ENCODE measurements at places on chromosomes 4 and X.
A peak's percentile ranks its signal among the peaks of the same experiment; 100 is the strongest.

DNA sequence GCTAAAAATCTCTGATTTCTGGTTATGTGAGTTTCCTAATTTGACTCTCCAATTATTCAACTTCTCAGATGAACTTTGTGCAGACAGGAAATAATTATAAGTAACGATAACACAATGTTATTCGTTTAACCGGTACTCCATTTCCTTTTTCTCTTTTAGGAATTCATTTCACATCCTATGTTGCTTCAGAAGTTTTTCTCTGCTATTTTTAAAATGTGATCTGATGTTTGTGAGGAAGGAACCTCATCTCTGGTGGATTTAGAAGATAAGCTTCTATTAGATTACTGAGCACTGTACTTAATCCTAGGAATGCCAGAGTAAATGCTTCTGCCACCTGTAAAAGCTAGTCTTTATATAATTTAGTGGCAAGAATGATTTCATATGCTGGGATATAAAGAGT, 116.0 kb upstream of the ETNPPL start:
- DNase-seq, result no peak

DNA sequence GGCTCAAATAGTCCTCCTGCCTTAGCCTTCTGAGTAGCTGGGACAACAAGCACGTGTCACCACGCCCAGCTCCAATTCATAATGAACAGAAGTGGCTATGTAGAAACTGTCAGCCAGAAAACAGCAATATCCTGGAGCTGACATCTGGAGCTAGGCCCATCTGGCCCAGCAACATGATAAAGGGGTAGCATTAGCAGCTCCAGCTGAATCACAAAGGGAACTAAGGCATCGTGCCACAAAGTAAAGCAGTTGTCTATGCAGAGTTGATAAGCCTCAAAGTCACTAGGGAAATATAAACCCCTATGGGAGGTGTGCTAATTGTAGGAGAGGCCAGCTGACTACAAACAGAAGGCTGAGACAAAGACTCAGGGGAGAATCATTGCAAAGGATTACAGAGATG, 270.5 kb upstream of the GPC4 start:
- DNase-seq, result no peak

DNA sequence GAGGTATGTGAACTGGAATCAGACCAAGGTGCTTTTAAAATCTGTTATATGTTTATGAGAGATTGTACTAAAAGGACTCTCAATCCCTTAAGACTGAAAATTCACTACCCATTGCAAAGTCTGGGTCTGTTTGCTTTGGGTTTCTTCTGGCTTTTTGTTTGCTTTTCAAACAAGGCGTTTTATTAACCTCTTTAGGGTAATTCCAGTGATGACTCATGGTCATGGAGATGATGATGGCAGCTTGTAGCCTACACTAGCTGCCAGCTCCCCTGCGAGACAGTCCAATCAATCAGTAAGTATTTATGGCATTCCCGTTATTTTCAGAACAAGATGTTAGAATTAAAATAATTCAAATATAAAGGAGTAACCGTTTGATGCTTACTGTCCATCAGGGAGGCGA, 643.8 kb upstream of the FTHL17 start:
- no peak for DNase-seq

DNA sequence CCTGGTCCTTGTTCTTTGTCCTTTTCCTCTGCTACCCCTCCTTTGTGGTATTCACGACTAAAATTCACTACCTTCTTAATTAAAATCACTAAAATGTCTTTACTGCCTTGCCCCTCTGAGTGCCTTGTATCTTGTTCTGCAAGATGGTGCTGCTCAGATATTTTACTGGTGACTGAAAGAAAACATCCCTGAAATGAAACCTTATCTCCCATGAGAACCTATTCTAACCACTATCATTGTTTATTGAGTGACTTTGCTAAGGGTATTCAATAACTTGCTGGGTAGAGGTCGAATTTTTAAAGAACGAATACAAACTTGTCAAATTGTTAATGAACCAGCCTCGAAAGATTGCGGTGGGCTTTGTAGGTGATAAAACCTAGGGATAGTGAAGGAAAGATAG, 52.8 kb downstream of the SPRY1 start:
- no peak for DNase-seq

DNA sequence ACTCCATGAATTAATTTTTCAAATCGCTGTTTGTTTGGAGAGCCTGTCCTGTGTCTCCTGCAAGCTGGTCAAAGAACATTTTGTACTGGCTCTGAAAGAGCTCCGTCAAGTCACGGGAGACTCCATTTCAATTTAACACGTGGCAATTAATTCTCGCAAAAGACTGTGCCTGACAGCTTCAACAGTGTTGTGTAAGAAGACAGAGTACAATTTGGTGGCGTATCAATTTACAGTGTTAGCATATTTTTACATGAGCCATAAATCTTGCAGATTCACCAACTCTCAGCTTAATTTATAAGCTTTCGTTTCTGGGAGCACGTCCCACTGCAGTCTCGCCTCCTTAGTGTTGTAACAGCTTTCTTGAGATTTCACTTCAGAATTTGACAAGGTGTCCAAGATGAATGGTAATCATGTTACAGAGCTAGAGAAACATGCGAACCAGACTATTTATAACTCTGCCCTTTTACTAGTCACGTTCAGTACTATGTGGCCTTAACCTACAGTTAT, 70.8 kb downstream of the RWDD4 start:
- no peak for DNase-seq

- no peak for DNase-seq
These were observed 43.4 kb downstream of the IDS start for GRCh38 chrX:149461746-149462145.

DNA sequence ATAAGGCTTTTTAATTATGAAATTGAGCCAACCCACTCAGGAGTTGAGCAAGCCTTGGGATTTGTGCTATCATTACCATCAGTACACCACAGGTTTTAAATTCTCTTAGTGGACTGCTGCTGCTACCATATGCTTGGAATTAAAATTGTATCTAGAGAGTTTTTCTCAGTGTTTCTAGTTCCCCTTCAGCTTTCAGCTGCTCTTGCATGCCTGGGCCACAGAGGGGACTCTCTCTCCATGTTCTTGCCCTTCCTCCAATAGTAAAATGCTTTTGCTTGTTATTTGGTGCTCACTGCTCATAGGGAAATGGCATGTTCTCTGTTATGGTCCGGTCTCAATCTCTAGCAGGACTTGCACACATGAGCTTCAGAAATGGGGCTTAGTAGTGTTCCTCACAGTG, 101.9 kb downstream of the IGSF1 start:
- DNase-seq, result no peak

GRCh38 chr4:114494246-114494803, 104.3 kb upstream of the UGT8 start:
- DNase-seq, result no peak

DNA sequence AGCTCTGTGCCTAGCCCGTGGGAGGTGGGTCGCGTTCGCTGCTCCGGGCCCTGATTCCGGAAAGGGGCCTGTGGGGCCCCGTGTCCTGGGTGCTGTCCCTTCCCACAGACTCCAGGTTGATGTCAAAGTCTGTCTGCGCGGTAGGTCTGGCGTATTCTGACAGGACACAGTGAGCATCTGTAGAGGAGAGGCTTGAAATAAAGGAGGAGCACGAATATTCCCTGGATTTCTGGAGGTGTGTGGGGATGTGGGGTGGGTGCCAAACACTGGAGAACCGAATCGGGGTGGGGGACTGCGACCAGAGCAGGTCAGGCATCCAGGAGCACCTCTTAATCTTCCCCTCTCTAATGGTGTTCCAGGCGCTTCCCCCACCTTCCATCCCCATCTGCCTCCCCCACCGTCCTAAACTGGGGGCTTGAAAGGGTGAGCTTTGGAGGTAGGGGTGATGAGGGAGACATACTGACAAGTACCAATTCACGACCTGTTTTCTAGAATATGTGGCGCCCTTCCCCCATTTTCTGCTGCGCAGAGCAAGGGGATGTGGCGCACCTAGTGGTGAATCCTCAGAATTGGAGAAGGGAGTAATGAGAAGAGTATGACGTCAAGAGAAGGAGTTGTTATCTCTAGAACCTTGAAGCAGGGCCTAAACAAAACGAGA, 877 bp downstream of the GPRASP1 start:
- peak; percentile 56 for DNase-seq

DNA sequence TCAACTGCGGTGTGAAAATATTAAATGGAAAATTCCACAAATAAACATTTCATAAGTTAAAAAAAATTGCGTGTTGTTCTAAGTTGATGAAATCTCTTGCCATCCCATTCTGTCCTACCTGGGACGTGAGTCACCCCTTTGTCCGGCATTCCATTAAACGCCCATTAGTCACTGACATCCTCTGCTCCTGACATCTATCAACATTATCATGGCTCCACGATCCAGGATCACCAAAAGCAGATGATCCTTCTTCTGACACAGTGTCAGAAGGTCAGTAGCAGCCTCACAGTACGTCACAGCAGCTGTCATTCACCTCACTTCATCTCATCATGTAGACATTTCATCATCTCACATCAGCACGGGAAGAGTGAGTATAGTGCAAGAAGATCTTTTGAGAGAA, 125.7 kb downstream of the ZNF827 start:
- DNase-seq, result no peak

DNA sequence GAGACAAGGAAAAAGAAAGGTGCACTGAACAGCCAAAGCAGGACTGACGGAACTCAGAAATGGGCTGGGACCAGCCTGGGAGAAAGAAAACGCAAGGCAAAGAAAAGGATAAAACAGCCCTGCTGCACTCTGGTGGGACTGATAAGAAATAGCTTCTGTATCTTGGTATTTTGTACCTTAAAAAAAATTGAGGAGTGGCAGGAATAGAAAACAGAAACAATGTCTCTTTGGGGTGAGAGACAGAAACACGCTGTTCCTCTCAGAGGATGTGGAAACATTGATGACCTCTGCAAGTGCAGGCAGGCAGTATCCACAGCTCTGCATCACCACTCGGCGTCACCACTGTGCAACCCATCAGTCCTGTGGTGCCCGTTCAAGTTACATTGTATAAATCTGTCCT, 152.5 kb upstream of the SPRY1 start:
- peak; percentile 74 for DNase-seq

DNA sequence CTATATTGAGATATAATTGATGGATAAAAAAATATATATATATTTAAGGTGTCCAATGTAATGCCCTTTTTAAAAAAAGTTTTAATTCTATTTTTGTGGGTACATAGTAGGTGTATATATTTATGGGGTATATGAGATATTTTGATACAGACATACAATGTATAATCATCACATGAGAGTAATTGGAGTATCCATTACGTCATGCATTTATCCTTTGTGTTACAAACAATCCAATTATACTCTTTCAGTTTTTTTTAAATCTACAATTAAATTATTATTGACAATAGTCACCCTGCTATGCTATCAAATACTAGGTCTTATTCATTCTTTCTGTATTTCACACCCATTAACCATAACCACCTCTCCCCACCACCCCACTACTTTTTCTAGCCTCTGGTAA, 66.3 kb upstream of the DIPK2B start:
- no peak for DNase-seq

GRCh38 chrX:123629502-123629901, 103.3 kb downstream of the THOC2 start:
- no peak for DNase-seq

DNA sequence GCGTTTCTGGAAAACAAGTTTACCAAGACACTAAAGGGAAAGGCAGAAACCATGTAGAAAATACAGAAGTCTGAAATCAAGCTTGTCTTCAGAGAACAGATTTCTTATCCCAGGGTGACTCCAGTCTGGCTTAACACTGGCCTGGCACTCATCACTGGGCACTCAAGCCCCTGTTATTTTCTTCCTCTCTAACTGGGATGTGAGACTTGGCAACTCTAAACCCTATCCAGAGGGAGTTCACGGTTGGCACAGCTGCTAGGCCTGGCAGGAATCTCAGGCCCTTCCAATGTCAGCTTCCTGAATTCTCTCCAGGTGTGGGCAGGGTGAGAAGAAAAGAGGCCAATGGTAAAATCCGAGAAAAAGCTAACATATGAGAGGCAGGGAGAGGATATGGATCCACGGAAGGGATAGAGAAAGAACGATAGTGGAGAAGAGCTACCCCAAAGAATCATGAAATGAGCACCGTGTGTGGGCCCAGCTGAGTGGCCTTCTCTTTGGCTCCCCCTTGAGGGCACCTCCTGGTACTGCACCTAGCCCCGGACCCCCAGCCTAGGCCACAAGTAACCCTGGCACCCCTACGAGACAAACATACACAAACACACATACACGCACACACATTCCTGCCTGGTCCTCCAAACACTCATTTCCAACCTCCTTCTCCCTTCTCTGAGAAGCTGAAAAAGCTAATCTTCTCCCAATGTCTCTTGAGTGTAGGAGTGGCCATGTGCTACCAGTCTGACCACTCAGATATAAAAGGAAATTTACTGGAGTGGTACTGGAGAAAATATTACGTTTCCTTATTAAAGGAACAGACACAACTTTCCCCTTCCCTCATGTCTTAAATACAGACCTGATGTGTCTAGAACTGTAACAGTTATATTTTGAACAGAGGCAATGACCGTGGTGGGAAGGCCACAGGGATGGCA, 16.6 kb upstream of the PTCHD1 start:
- peak; percentile 19 for DNase-seq

DNA sequence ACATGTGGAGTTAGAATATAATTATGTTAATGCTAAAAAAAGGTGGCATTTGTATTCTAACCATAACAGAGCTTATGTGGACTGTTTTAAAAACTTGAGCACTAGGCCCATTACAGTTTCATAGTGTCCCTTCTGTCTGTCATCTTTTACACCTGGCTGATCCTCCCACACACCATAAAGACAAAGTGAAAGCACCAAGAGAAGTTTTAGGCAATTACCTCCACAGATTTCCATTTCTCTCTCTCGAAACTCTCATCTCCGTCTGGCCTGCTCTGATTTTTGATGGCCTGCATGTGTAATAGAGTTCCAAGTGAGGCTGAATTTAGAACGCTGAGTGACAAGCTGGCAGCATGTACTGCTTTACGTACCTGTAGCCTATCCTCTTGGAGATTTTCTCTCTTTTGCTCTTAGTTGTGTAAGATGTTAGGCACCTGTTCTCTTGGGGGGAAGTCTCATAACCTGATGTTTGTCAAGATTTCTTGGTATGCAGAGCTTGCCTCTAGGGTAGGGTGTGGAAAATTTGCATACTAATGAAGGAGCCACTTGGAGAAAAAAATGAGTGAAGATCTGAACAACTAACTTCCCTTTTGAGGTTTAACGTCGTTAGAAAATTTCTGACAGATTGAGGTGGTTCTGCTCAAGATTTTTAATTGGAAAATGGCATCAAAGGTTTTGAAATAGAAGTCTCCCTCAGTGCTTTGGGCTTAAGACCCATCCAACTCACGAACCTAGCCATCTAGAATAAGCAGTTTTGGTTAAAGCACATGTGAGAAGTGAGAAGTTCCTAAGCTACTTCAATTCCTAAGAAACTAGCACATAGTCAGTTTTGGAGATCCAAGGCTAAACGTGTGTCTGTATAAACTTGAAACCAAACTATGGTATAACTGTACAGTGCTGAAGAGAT, 57.6 kb upstream of the RAP1GDS1 start:
- DNase-seq, result no peak

GRCh38 chrX:149610511-149610910, 15.4 kb upstream of the HSFX2 start:
- no peak for DNase-seq

- no peak for DNase-seq
These were observed 136.2 kb downstream of the PPP3CA start for GRCh38 chr4:101211146-101211553.

- no peak for DNase-seq
These were observed at the start of gene BEND4 for GRCh38 chr4:42152507-42153504. Gene BEND4, minus strand, starts transcription at chr4:42152655. Its CDS starts 512 bp downstream, at chr4:42152143.

Data from hematopoietic multipotent progenitor cell treated with erythropoietin and hydrocortisone succinate and interleukin-3 and kit ligand, for 8 days (in vitro differentiated cells).